ENCODE measurements at places on chromosomes 6 and 20. TPM values are rescaled to one million over a fixed set of nuclear protein-coding genes. Genes with fewer than 3 reads are reported as not detected.

FIG4 gene
- 23.6 TPM for total RNA-seq

TREM1 gene
- not detected for total RNA-seq

SLC32A1 gene
- not detected for total RNA-seq

TSPO2 gene
- total RNA-seq = not detected

ULBP1 gene
- total RNA-seq = 0.33 TPM

CTAGE9 gene
- total RNA-seq = not detected

RHAG gene
- 0.07 TPM for total RNA-seq

IFNGR1 gene
- 21.8 TPM for total RNA-seq

FAXC gene
- total RNA-seq = 4.7 TPM

NRN1 gene
- total RNA-seq = 0.63 TPM

OR12D3 gene
- total RNA-seq = not detected

SAMD5 gene
- 0.17 TPM for total RNA-seq

SPAG4 gene
- 6.1 TPM for total RNA-seq

ANKEF1 gene
- 5.2 TPM for total RNA-seq

HSPA12B gene
- 0.97 TPM for total RNA-seq

AGER gene
- total RNA-seq = 2.2 TPM

METTL24 gene
- total RNA-seq = 0.41 TPM

TFEB gene
- 1.6 TPM for total RNA-seq

CST3 gene
- 104 TPM for total RNA-seq

SLC13A3 gene
- 6.9 TPM for total RNA-seq

WFDC10B gene
- total RNA-seq = 0.52 TPM

TNFRSF21 gene
- 50.8 TPM for total RNA-seq

SPATS1 gene
- not detected for total RNA-seq

MDFI gene
- 205 TPM for total RNA-seq

RAET1L gene
- total RNA-seq = not detected

CLIC5 gene
- not detected for total RNA-seq

SYCP2 gene
- total RNA-seq = 0.04 TPM

LY86 gene
- total RNA-seq = not detected

GLP1R gene
- total RNA-seq = 0.87 TPM

ZSCAN12 gene
- 4.6 TPM for total RNA-seq

MOG gene
- total RNA-seq = 2.0 TPM

SLC16A10 gene
- 5.1 TPM for total RNA-seq

SYNE1 gene
- 1.4 TPM for total RNA-seq

PI3 gene
- not detected for total RNA-seq

COX4I2 gene
- total RNA-seq = 0.21 TPM

TTK gene
- total RNA-seq = 97.9 TPM

KIF13A gene
- total RNA-seq = 25.8 TPM

LIN28B gene
- total RNA-seq = 45.6 TPM

CCDC170 gene
- 0.11 TPM for total RNA-seq

HTR1B gene
- 0.31 TPM for total RNA-seq

CLDN20 gene
- total RNA-seq = not detected

ILRUN gene
- 42.2 TPM for total RNA-seq

PDYN gene
- 0.15 TPM for total RNA-seq

Data from H7 (cell line).